ENCODE measurements at places on chromosomes 2 and 18.

DNA sequence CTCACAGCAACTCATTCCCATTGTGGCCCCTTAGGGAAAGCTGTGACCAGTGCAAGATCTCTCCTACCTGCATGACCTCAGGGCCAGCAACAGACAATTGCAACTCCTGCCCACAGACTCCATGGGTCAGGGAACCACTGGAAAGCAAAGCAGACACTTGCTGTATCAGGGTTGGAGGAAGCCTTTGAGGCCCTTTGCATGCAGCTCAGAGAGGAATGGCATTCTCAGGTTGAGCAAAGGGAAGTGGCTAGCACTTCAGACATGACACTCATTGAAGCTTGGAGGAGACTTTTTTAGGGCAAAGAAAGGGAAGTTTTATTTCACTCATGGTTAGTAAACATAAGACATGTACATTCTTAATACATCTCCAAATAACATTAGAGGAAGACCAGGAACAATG lies 22.1 kb downstream of the IL1F10 start:
- DNase-seq: no peak

DNA sequence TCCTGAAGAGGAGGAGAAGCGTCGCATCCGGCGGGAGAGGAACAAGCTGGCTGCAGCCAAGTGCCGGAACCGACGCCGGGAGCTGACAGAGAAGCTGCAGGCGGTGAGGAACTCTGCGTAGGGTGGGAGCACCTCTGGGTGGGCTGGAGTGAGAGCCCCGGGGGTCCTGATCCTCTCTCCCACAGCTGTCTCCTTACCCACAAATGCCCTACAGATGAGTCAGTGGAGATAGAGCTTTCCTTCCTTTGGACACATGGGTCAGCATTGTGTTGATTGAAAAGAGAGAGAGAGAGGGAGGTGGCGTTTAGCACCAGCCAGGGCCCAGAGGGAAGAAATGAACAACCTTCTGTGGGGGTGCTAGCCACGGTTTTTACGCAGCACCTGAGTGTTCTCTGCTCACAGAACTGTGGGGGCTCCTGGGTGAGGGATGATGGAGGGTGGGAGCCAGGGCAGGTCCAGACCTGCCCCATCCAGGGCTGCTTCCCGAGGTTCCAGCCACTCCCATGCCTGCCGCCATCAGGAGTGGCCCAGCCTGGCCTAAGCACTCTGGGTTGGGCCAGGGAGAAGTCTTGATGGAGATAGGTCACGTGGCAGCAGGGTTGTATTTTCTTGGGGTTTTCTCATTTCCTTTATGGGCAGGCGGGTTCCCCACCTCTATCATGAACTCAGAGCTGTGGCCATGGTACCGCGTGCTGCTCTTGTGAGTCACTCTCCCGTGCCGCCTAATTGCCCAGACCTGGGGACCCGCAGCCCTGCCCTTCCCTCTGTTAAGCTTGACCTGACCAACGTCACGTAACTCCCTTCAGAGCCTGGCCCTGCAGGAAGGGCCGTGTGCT lies 16.3 kb downstream of the FOSL2 start:
- peak; percentile 81 for DNase-seq

- DNase-seq: no peak
Observed at GRCh38 chr2:29394981-29395350, 279.8 kb downstream of the CLIP4 start.

- DNase-seq: no peak
Observed at GRCh38 chr2:196990788-196991461, 64.4 kb upstream of the PGAP1 start.

DNA sequence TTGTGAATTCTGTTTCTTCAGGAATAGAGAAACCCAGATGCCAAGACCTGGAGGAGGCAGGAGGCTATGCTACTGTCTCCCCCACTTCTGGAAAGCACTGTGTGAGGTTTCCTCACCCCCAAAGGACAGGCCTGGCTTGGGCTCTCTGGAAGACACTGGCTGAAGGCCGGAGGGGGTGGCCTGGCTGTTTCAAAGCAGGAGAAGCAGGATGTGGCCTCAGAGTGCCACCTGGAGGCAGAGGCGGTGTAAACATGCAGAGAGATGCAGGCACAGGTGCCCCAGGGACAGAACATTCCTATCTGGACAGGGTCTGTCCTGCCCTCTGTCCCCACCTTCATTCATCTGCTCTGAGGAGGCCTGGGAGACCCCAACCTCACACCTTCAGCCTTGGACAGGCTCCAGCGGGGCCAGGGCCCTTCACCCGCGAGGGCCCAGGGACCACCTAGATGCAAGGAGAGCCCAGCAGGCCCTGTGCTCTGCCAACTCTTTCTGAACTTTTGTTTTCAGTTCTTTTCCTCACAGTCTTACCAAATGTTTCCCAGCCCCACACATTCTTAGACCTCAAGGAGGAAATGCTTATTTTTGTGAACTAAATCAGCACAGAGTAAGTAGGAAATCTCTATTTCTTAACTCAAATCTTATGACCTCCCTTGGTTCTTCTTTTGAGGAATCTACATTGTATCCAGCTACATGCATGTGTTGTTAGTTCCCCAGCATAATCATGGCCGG lies 79.2 kb downstream of the LONRF2 start:
- DNase-seq: peak; percentile 39

- DNase-seq: peak; percentile 21
Observed at GRCh38 chr2:175187378-175187777, 5.9 kb upstream of the ATP5MC3 start.
